ENCODE measurements at places on chromosomes 11 and 22.

DNA sequence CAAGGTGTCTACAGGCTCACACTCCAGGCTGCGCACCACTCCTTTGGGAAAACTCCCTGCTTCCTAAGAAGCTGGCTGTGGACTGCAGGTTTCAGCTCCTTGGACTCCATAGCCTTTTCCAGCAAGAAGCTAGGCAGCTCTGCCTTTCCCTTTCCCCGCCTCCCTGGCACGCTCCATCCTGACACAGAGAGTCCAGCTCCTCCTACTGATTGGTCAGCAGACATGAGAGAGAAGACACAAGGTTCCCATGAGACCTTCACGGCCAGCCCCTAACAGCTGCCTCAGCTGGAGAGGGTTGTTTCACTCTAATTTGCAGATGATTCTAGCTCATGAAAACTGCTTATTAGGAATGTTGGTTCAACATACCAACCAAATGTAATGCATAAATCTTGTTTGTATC, 27.6 kb downstream of the TENM4 start:
- DNase-seq, result no peak

GRCh38 chr11:126153972-126154371, 57.5 kb downstream of the RPUSD4 start:
- DNase-seq, result no peak

DNA sequence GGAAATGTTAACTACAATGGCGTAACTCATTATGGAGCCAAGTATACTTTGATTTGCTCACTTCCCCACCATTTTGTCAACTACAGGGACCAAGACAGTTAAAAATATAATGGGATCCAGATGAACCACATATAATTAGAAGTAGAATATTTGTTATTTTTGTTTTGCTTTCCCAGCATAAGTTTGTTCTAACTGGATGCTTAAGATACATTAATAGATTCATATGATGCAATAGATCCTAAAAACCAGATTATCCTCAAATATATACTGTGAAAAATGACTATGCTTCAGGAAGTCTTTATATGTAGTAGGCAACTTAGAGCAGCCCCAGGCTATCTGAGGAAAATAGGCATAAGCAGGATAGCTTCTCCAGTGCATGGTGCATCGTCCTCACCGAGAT, 38.3 kb downstream of the SESN3 start:
- DNase-seq, result no peak

- DNase-seq, result no peak
These were observed 300.2 kb downstream of the MN1 start for GRCh38 chr22:27501191-27501936.

DNA sequence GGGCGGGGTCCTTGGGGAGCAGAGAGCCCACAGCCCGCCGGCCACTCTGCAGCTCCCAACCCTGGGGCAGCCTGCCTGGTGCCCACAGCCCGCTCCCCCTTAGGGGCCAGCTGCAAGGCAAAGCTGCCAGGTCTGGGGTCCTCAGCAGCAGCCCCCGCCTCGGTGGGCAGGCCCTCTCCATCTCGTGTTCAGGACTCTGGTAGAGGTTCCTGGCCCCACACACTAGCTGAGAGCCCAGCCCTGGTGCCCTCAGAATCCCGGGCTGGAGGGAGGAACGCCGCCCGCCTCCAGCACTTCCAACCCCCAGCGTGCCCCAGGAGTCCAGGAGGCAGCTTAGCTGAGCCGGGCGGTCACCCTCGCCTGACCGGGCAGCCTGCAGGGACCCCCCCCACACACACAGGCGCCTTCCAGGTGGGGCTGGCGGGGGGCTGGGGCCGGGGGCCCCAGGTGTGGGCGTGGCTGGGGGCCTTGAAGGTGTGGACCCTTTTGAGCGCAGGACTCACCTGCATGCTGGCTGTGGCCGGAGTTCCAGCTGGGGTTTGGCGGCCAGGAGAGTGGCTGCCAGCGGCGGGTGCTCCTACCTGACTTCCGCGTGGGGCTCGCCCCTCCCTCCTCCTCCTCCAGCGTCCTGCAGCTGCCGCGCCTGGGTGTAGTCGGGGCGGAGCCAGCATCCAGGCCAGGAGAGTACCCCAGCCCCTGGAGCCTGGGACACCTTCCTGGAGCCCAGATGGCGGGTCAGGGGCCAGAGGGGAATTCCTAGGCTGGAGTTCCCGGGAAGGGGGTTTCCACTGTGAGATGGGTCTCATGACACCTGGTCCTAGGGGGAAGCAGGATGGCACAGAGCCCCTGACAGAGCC, at the start of gene ANO9:
Gene ANO9, minus strand, starts transcription at position 594 of the 857 bp plus-strand sequence. Its CDS starts 85 bp downstream, at position 509.
- no peak for DNase-seq

GRCh38 chr11:58494101-58494500, 13.8 kb downstream of the OR5B21 start:
- no peak for DNase-seq

DNA sequence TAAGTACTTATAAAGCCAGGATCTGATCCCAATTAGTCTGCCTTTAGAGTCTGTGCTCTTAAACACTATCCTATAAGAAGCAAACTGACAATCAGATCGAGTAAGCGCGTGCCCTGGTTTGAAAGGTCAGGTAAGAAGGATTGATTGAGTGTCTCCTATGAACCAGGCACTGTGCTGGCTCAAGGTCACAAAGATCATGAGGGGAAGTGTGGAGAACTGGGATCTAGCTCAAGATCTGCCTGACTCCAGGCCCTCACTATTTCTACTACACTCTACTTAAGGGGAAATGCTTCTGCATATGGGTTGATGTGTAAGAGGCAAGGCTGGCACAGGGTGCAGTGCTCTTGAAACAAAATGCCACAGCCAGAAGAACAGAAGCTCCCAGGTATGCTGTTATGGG, 77.0 kb downstream of the ME3 start:
- DNase-seq, result no peak

GRCh38 chr11:114604886-114605285, 9.3 kb upstream of the NXPE4 start:
- DNase-seq, result no peak

- no peak for DNase-seq
These were observed 56.8 kb upstream of the THY1 start for GRCh38 chr11:119479685-119480275.

DNA sequence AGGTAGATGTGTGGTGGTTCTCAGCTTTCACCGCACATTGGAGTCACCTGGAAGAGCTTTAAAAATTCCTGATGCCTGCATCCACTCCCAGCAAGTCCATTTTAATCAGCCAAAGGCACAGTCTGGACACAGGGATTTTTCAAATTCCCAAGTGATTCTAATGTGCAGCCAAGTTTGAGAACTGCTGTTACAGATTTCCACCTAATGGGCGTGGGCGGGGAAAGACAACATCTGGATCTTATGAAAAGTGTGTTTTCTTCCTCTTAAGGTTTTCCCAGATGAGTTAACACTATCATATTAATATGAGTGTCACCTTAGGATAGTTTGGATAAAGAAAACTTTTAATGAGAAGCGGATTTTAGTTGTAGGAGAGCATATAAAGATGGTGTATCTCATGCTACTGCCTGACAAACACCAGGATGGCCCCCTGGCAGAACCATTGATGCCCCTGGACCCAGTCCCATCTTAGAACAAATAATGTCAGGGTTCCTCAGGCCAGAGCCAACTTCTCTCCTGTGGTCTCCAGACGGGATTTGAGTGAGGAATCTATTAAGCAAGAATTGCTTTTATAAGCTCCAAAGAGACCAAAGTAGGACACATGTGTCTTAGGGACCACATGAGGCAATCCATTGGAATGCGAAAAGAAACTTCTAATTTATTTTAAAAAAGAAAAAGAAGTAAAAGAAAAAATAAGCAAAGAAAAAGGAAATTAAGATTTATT, 31.9 kb downstream of the POU2AF1 start:
- DNase-seq, result no peak

GRCh38 chr22:30889268-30889995, 79.1 kb downstream of the MORC2 start:
- DNase-seq, result no peak

- DNase-seq, result no peak
These were observed 257.5 kb downstream of the TMEM135 start for GRCh38 chr11:87295237-87295636.

DNA sequence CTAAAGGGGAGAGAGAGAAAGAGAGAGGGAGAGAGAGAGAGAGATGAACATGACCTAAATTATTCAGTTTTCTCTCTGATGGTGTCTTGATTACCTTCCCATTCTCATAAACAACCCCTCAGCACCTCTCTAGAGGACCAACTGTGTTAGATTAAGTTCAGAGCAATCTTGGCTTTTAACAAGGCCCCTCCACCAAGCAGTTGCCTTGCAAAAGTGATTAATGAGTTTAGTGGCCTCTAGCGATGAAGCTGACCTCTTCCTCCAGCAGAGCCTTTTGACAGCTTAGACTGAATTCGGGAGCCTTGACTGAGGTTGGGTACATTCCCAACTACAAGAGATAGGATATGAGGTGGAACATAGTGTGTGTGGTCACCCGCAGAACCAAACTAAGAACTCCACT, 66.1 kb downstream of the ARL14EP start:
- DNase-seq, result no peak

DNA sequence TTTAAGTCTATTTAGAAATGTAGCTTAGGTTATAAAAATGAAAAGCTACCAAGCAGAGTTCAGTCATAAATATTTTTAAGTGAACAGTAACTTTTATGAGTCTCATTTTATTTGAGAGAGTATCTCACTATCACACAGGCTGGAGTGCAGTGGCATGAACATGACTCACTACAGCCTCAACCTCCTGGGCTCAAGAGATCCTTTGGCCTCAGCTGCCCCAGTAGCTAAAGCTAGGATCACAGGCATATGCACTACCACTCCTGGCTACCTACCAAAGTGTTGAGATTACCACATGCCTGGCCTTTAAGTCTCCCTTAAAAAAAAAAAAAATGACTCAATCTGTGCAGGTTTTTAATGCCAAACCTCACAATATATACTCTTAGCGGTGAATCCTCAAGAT, 34.7 kb upstream of the CLNS1A start:
- DNase-seq, result no peak

DNA sequence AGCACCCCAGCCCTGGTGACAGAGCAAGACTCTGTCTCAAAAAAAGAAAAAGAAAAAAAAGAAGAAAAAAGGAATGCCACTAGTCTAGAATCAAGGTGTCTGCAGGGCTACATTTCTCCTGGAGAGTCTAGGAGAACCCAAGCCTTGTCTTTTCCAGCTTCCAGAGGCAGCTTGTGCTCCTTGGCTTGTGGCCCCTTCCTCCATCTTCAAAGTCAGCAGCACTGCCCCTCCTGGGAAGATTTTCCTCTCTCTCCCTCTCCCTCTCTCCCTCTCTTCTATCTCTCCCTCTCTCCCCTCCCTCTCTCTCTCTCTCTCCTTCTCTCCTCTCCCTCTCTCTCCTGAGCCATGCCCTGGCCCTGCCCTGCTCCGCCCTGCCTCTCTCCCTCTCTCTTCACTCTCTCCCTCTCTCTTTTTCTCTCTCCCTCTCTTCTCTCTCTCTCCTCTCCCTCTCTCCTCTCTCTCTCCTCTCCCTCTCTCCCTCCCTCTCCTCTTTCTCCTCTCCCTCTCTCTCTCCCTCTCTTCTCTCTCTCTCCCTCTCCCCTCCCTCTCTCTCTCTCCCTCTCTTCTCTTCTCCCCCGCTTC, 97.7 kb upstream of the FGF3 start:
- no peak for DNase-seq

DNA sequence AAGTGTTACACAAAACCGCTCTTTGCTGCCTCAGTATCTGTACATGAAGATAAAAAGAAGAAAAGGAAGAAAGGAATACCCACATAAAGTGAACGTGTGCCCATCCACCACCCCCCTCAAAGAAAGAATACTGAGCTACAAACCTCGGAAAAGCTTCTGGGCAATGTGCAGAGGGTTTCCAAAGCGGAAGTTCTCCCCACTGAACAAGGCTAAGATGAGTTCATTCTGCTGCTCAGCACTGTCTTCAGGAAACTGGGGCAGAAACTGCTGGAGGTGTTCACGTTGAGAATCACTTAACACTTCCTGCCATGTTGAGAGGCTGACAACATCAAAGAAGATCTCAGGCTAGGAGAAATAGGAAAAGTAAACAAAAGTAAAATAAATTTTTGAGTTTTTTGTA, 6.9 kb downstream of the NFRKB start:
- no peak for DNase-seq

- no peak for DNase-seq
These were observed 3.3 kb downstream of the C2CD2L start for GRCh38 chr11:119110439-119110838.

GRCh38 chr11:9973921-9974320, 310.0 kb downstream of the SWAP70 start:
- no peak for DNase-seq

- DNase-seq, result no peak
These were observed 273.0 kb downstream of the CASP12 start for GRCh38 chr11:104625246-104625645.

GRCh38 chr22:37358386-37358785, 68.9 kb downstream of the ELFN2 start:
- DNase-seq, result no peak

DNA sequence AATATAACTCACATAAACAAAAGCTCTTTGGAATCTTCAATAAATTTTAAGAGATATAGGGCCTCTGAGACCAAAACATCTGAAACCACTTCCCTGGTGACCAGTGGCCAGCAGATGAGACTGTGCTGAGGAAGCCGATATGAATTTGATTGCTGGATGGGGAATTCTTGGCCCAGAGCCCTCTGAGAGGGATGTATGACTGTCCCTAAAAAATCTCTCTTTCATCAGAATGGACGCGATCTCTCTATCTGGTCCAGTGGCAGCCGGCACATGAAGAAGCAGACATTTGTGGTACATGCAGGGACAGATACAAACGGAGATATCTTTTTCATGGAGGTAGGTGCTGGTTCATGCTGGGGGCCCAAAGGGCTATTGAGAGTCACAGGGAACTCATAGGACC, 37.5 kb downstream of the MYBPC3 start:
- no peak for DNase-seq

GRCh38 chr11:37907436-37908218, 1309.6 kb upstream of the RAG2 start:
- no peak for DNase-seq

DNA sequence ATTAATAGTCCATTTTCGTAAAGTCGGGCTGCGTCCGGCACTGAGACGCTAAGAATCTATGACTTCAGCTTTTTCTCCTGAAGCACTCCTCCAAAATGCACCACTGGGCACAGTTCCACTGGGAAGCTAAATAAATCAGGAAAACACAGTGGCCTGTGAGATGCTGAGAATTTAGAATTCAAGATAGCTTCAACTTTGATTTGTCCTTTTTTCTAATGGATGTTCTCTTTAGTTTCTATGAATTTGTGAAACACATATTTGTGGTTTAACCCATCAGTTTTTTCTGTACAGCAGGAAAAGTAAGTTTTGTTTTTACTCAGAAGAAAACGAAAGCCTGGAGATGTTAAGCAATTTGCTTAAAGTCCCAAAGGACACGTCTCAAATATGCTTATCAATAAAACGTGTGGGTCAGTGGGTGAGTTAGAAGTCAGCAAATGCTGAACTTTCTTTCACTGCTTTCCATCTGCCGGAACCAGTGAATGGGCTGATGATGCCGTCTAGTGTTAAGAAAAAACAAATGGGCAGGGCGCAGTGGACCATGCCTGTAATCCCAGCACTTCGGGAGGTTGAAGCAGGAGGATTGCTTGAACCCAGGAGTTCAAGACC, 40.7 kb upstream of the CLMP start:
- no peak for DNase-seq

- DNase-seq, result no peak
These were observed 29.1 kb downstream of the DRD2 start for GRCh38 chr11:113446112-113446511.

GRCh38 chr11:66851239-66851596, 5.6 kb upstream of the LRFN4 start:
- DNase-seq, result no peak

Measured in stimulated activated CD8-positive, alpha-beta memory T cell treated with anti-CD3 and anti-CD28 coated beads, Interleukin-2, amount 100 ng/mL, for 1 hour (primary cell).